ENCODE measurements at places on chromosomes 4 and X. TPM values are rescaled to one million over a fixed set of nuclear protein-coding genes. Genes with fewer than 3 reads are reported as not detected.

Gene SSX3
- total RNA-seq: not detected

- H3K27me3 ChIP-seq: no peaks in the 10 kb centered on the region
- no peak overlapping the region for H3K4me3 ChIP-seq
- H3K36me3 ChIP-seq: no peaks in the 10 kb centered on the region
- DNase-seq: no peak
Observed at GRCh38 chr4:98604723-98605122, 53.7 kb downstream of the TSPAN5 start.

GRCh38 chr4:148162991-148163390, 279.2 kb downstream of the NR3C2 start:
- no peaks in the 10 kb centered on the region for H3K27me3 ChIP-seq
- no peaks in the 10 kb centered on the region for H3K4me1 ChIP-seq
- no peak overlapping the region for H3K27ac ChIP-seq
- no peak overlapping the region for H3K4me3 ChIP-seq

Gene S100P
- 2.3 TPM for total RNA-seq

DNA sequence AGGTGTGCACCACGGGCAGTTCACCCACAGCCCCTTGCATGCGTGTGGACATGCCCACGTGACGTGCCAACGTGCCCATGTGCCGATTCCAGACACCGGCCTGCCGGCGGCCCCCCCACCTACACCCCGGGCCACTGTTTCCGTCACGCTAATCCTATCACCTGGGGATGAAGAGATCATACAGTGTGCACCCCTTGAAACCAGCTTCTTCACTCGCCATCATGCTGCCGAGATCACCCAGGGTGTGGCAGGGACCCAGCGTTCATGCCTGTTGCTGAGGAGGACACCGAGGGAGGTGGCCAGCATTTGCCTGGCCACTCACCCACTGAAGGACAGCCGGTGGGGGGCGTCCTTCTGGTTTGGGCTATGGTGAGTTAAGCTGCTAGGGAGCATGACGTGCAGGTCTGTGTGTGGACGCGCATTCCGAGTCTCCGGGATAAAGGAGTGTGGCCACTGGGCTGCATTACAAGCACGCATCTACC, 14.1 kb downstream of the CTBP1 start:
- H3K36me3 ChIP-seq: no peaks in the 10 kb centered on the region
- H3K4me1 ChIP-seq: no peaks in the 10 kb centered on the region
- no peak overlapping the region for H3K4me3 ChIP-seq
- no peak overlapping the region for H3K27ac ChIP-seq

GRCh38 chrX:97968376-97969163, 1084.9 kb downstream of the RPA4 start:
- no peaks in the 10 kb centered on the region for H3K36me3 ChIP-seq
- DNase-seq: no peak
- H3K27me3 ChIP-seq: no peaks in the 10 kb centered on the region
- no peak overlapping the region for H3K27ac ChIP-seq
- H3K4me1 ChIP-seq: no peaks in the 10 kb centered on the region

DNA sequence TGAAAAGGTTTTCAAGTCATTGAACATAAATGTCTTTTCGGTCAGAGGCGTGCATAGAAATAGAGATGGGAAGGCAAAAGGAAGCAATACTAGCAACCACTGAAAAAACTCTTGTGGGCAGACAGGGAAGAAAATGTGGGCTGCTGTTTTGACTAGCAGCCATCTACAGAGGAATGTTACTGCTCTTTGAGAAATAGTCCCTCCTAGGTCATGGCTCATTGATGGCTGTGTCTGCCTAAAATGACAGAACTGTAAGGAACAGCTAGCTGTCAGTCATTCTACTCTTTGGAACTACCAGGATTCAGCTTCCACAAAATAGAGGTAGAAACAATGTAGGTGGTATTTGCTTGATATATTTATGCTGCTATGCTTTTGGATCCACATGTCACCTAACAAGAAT, 26.9 kb upstream of the TMPRSS11B start:
- H3K36me3 ChIP-seq: no peaks in the 10 kb centered on the region
- DNase-seq: no peak
- H3K4me1 ChIP-seq: no peaks in the 10 kb centered on the region
- no peaks in the 10 kb centered on the region for H3K27me3 ChIP-seq
- H3K27ac ChIP-seq: no peak overlapping the region

- H3K4me1 ChIP-seq: no peaks in the 10 kb centered on the region
- H3K4me3 ChIP-seq: no peak overlapping the region
- DNase-seq: no peak
- H3K36me3 ChIP-seq: no peaks in the 10 kb centered on the region
- no peaks in the 10 kb centered on the region for H3K27me3 ChIP-seq
Observed at GRCh38 chr4:104976262-104976661, 170.4 kb upstream of the TET2 start.

Gene SYTL5
- total RNA-seq: 0.08 TPM

Gene FAM9C
- not detected for total RNA-seq

Data from Panc1 (cell line).